Stimulated activated CD4-positive, alpha-beta T cell treated with anti-CD3 and anti-CD28 coated beads, Interleukin-1b, Interleukin-23, amount 100 ng/mL, for 4 hours (primary cell): ENCODE measurements at places on chromosomes 1 and 21.

- DNase-seq: no peak
Observed at GRCh38 chr1:230267338-230268065, 158.6 kb downstream of the PGBD5 start.

GRCh38 chr1:107787299-107787698 is 177.7 kb downstream of the VAV3 start:
- DNase-seq: no peak

DNA sequence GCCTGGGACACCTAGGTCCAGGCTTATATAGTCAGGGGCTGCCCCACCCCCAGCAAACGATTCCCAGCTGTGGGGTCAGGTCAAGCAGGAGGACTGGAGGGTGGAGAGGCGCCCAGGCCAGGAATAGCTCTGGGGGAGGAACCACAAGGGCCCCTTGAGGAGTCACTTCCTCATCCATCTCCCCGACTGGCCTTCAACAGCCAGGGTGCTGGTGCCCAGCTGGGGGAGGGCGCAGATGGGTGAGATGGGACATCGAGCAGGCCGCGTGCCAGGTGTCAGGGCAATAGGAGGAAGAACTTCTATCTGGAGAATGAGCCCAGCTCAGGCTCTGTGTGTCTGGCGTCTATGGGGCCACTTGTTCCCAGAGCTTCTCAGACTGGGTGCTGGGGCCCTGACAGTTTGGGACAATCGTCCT is 208 bp upstream of the MYBPH start:
- no peak for DNase-seq

DNA sequence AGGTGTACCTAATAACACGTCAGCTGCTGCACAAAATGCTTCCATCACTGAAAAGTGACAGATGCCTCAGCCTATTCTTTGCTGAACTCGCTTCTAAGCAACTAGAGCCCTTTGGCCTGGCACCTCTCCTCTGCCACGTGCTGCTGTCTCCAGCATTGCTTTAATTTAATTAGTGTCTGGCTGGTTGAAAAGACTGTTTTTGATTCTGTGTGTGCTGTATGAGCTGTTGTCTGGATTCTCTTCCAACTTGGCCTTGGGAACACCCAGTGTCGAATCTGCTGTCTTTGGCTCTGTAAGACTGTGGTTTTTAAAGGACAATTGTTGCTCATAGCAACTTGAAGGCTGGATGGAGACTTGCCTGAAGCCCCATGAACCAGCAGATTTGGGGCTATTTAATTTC is 109.5 kb downstream of the PSMG1 start:
- no peak for DNase-seq

GRCh38 chr1:26666855-26667254 is 29.0 kb upstream of the ARID1A start:
- no peak for DNase-seq

- DNase-seq: no peak
Observed at GRCh38 chr1:66295803-66296202, 238.2 kb upstream of the SGIP1 start.

GRCh38 chr1:69728206-69728605 is 160.5 kb downstream of the LRRC7 start:
- DNase-seq: no peak

DNA sequence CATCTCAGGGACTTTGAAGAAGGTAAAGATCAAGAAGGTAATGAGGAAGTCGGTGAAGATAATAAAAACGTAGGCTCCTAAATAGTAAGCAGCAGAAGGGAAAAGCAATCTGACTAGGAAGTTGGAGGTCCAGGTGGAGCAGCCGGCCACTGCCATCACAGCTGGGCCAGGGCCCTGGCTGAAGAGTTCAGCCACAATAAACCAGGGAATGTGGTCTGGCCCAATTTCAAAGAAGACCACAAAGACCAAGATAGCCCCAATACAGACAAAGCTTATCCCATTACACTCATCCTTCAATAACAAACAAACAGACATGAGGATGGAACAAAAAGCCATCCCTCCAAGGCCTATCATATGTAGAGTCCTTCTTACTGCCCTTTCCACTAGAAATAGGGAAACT is 18.4 kb upstream of the JAK1 start:
- DNase-seq: no peak

DNA sequence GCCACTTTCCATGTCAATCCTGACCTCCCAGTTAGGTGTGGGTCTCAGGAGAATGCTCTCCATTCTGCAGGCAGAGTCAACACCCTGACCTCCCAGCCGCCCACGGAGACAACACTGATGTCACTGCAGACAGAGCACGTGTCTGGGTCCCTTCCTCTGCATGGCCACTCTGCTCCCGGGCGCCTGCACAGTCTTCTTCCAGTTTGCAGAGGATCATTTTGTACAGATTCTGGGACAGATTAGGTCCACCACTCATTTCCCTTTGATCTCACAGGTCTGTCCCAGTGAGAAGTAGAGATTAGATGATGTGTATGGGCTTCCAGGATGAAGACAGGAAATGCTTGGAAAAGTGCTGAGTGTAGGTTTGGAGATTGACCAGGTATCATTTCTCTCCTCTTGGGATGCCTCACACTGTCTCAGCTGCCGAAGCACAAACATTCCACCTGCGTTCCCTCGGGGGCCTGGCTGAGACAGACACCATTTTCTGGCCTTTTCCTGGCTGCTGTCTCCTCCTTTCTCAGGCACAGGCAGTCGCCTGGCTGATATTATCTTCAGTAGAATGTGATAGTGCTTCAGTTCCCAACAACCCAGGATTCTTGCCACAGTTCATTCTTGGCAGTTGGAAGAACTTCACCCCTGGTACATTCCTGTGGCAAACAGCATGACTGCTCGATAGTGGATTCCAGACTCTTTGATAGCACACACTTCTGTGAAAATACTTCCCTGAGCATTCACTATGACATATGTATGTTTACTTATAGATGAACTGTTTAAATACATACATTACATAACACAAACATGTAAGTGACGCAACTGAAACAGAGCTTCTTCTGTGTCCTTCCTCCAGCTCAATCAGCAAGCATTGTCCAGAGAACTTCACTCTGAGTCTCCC is 7.9 kb downstream of the MYBPHL start:
- DNase-seq: no peak

DNA sequence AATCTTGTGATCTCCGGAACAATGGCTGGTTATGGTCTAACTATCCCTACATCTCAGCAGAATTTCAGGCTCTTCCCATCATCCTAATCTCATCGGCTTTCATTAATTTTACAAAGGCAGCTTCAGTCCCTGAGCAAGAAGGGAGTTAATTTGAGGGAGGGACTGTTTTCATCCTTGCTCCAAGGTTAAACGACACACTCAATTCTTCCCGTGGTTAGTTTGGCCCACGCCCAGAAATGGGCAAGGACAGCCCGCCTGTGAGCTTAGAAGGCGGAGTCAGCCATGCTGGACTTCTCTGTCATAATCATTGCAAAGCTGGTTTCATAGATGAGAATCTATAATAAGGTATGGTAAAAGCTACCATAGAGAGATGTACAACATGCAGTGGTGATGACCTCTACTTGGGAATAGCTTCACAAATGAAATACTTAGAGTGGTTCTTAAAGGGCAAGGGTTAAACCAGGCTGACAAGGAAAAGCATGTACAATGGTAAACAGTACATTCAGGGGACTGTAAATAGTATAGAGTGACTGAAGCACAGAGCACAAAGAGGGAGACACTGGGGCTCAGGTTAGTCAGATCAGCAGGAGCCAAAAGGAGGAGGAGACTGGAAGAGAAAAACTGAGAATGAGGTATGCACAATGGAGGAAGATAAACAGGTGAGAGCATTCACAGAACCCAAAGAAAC is 108.8 kb downstream of the SMYD3 start:
- no peak for DNase-seq

GRCh38 chr1:2001773-2002411 is 1.7 kb downstream of the CFAP74 start:
- DNase-seq: no peak

DNA sequence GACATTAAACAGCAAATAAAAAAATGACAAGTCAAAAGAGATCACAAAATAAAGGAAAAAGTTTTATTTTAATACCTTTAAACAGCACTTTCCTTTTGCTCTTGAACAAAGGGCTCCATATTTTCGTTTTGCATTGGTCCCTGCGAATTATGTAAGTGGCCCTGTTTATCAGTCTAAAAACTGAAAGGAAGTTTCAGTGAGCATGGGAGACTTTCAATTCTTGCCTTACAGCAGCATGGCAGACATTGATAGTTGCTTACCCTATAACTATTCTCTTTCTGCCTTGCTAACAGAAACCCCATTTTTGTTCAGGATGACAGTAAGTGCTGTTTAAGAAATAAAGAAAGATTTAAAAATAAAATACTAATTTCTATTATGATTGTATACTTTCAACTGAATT is 5.2 kb upstream of the SH3GLB1 start:
- no peak for DNase-seq

- DNase-seq: no peak
Observed at GRCh38 chr1:119384591-119384990, 16.0 kb downstream of the HAO2 start.

- no peak for DNase-seq
Observed at GRCh38 chr1:229882621-229883020, 184.4 kb upstream of the GALNT2 start.

DNA sequence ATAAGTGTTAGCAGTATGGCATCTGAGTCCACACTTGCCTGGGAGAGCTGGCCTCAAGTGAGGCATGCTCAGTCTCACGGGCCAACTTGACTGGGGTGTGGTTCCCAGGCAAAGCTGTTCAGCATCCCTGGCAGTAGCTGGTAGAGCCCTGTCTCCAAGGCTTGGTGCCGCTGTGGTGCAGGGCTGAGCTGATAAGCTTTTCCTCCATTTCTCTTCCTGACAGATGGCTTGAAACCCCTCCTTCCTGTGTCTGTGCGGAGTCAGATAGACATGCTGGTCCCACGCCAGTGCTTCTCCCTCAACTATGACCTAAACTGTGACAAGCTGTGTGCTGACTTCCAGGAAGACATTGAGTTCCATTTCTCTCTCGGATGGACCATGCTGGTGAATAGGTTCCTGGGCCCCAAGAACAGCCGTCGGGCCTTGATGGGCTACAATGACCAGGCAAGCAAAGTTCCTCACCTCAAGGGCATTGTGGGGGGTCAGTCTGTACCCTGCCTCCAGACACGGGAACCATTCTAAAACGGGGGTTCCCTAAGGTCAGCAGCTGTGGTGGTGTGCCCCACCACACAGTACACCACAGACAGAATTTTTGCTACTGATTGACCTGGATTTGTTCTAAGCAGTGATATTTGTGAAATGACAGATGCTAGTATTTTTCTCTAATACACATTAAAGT is 13.7 kb upstream of the MIIP start:
- no peak for DNase-seq

- DNase-seq: no peak
Observed at GRCh38 chr1:38129971-38130370, 83.4 kb upstream of the POU3F1 start.

DNA sequence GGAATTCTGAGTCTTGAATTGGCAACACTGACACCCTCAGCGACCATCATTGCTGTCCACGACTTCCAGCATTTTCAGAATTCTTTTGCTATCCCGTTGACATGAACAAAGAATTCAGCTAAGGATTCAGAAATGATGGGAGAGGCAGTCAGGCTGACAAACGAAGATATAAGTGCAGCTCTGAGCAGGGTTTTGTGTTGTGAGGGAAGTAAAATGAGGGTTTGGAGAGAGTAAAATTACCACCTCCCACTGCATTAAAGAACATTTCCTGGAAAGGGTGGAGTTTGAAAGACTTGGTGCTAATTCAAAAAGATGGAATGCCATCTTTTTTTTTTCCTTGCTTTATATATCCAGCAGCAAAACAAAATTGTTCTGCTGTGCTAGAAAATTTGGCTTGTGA is 4.9 kb upstream of the ELK4 start:
- no peak for DNase-seq

- DNase-seq: no peak
Observed at GRCh38 chr1:163834778-163835177, 513.0 kb downstream of the NUF2 start.

DNA sequence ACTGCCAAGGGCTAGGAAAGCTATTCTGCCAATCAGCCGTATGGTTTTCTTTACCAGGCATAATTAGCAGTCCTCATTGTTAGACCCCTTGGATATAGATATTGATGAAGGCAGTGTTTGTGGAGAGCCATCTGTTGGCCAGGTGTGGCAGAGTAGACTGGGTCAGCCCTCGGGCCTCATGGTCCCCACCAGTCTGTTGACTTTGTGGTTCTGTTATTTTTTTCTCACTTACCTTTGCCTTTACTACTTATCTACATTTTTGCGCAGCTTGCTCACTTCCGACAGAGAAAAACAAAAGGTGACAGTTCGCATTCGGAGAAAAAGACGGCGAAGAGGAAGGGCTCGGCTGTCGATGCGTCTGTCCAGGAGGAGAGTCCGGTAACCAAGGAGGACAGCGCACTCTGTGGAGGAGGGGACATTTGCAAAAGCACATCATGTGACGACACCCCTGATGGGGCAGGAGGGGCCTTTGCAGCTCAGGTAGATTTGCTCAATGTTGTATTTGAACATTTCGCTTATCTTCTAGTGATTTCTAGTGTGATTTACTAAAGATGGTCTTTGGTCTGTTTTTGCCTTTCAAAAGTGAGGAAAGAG is 2.3 kb downstream of the PCNT start:
- DNase-seq: no peak

DNA sequence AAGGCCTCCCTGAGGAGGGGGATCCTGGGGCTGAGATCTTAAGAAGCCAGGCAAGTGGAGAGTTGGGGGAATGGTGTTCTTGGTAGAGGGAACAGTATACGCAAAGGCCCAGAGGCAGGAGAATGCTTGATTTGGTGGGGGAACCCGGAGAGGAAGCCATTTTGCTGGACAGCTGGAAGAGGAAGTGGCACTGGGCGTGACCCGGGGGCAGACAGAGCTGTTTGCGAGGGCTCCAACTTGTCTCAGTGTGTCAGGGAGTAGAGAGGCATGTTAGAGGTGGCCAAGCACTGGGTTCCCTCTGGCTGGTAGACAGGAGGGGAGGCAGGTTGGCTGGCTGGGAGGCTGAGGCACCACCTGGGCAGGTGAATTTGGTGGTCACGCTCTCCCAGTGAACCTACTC is 96.3 kb upstream of the ACTL8 start:
- no peak for DNase-seq

- no peak for DNase-seq
Observed at GRCh38 chr1:84365225-84366221, 32.8 kb upstream of the DNASE2B start.
